Stimulated activated CD4-positive, alpha-beta T cell treated with anti-CD3 and anti-CD28 coated beads, Interleukin-1b, Interleukin-23, amount 100 ng/mL, for 4 hours (primary cell): ENCODE measurements at places on chromosomes 1 and 21.

GRCh38 chr1:48931506-48932192 is 155.0 kb upstream of the BEND5 start:
- DNase-seq: no peak

DNA sequence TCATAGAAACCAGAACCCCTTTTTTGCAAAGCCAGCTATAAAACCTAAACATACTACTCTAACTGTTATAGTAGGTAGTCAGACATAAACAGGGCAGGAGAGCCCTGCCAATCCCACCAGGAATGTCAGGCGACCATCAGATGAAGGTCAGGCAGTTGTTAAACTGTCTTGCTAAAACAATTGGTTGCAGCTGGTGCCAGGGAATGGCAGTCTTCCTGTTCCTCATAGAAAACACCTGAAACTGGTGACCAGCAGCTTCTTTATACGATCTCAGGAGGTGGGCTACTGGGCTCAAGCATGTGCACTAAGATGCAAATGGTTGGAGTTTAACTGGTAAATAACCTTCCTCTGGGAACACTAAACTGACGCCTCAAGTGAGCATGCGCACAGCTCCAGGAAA is 224.1 kb downstream of the COL11A1 start:
- no peak for DNase-seq

DNA sequence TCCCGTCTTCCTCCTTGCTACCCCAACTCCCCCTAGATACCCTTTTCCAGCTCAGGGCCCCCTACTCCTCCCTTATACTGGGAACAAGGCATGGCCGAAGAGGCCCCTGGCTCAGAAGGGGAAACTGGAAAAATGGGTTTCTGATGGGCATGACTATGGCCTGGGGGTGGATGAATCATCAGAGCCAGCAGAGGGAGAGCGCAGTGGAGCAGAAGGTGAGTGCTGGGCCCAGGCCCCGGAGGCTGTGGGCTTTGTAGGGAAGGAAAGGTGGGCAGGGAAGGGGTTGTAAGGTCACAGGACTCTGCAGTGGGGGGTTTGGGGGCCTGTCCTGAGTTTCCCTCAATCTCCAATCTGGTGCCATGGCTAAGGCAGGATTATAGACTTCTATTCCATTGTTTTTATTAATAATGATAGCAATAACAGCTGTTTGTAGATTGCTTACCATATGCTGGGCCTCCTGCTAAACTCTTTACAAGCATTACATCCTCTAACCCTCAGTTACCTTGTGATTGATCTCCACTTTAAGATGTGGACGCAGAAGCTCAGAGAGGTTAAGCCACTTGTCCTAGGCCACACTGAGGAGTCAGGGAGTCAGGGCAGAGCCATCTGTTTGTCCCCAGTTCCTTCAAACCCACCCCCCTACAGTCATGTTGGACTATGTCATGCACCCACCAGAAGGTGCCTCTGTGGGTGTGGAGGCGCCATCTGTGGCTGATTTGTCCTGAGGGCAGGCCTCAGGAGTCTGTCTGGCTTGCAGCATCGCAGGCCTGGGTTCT is 36.2 kb upstream of the ZNF362 start:
- DNase-seq: no peak

DNA sequence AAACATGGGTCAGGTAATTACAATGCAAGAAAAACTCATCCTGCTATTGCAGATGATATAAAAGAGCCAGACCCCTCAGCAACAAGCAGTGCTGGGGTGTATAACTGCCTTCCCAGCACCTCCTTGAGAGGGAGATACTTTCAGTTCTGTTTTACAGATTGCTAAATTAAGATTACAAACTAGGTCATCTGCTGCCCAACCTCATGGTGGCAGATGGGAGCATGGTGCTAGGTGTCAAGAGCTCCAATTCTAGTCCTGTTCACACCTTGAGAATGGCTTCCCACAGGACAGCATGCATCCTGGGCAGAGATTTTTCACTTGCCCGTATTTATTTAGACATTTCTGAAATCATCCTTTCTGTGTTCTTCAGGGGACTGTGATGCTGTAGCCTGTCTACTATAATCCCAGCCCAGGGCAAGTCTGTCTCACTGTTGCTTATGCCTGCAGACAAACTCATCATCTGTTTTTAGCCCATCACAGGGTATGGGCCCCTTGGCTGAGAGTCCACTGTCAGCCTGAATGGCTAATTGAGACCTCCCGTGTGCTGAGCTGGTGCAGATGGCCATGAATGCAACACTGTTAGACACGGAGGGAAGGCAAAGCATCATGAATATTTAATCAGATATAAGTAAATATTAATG is 40.2 kb upstream of the PBX1 start:
- DNase-seq: no peak

DNA sequence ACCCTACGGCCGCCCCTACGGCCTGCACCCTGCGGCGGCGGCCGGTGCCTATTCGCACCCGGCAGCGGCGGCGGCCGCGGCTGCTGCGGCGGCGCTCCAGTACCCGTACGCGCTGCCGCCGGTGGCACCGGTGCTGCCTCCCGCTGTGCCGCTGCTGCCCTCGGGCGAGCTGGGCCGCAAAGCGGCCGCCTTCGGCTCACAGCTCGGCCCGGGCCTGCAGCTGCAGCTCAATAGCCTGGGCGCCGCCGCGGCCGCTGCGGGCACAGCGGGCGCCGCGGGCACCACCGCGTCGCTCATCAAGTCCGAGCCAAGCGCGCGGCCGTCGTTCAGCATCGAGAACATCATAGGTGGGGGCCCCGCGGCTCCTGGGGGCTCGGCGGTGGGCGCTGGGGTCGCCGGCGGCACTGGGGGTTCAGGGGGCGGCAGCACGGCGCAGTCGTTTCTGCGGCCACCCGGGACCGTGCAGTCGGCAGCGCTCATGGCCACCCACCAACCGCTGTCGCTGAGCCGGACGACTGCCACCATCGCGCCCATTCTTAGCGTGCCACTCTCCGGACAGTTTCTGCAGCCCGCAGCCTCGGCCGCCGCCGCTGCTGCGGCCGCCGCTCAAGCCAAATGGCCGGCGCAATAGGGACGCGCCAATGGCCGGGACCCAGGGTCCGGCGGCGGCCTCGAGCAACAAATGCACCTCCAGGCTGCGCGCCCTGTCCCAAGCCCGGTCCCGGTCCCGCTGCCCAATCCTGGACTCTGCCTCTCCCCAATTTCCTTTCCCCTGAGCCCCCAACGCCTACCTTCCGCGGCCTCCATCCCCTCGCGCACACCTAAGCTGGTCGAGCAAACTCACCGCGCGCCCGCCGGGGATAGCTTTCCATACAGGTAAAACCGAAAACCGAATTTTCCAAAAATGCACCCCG is 1.8 kb downstream of the FOXD3 start:
- no peak for DNase-seq

DNA sequence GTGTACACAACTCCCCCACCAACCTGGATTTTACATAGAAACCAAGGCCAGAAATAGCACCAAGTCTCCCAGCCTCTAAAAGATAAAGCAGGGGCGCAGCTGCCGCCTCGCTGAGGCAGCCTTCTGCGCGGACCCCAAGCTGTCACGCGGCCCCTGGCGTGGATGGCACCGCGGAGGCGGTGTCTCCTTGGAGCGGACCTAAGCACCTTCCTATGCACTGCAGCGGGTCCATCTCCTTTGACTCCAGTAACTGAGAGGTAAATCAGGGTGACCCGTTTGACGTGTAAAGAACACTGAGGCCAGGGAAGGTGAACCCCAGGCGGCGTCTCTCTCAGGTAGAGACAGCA is 17.0 kb downstream of the ZNF697 start:
- DNase-seq: no peak

GRCh38 chr1:72932025-72932424 is 649.7 kb upstream of the NEGR1 start:
- DNase-seq: no peak

GRCh38 chr1:111483876-111484275 is 10.1 kb downstream of the C1orf162 start:
- no peak for DNase-seq

- no peak for DNase-seq
These were observed 1.1 kb downstream of the DPYD start for GRCh38 chr1:97919585-97920261.

DNA sequence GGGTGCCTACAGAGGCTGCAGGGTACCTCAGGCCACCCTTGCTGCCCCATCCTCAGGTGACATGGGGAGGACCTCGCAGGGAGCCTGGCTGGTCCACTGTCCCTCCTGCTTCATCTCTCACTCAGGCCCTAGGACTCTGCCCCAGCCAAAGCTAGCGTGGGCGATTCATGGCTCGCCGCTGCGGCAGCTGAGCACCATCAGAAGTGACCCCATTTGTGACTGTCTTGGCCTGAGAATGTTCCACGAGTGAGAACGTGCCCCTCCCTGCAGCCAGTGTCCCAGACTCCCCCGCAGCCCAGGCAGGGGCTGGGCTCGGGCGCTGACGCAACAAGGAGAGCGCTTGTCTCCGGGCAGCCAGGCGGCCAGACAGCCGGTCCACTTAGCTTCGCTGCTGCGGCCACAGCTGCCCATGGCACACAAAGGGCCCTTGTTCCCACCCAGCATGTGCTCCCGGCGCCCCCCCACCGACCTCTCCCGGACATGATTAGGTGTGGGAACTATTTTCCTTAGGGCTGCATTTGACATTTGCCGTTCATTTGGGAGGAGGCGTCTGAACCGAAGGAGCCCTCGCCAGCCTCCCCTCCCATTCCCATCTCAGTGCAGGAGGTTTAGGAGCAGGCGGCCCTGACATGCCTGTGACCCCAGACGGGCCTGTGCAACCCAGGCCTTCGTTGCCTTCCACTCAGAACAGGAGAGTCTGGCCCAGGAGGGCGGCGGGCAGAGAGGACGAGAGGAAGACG is 19.3 kb upstream of the POFUT2 start:
- DNase-seq: no peak

GRCh38 chr1:208065862-208066261 is 154.9 kb upstream of the CD34 start:
- DNase-seq: no peak

- peak; percentile 38 for DNase-seq
These were observed 32.7 kb upstream of the WASF2 start for GRCh38 chr1:27522432-27523336.

- DNase-seq: no peak
These were observed 2.6 kb downstream of the HECTD3 start for GRCh38 chr1:45008516-45008915.

- DNase-seq: no peak
These were observed 35.7 kb upstream of the COL6A1 start for GRCh38 chr21:45945868-45946210.

DNA sequence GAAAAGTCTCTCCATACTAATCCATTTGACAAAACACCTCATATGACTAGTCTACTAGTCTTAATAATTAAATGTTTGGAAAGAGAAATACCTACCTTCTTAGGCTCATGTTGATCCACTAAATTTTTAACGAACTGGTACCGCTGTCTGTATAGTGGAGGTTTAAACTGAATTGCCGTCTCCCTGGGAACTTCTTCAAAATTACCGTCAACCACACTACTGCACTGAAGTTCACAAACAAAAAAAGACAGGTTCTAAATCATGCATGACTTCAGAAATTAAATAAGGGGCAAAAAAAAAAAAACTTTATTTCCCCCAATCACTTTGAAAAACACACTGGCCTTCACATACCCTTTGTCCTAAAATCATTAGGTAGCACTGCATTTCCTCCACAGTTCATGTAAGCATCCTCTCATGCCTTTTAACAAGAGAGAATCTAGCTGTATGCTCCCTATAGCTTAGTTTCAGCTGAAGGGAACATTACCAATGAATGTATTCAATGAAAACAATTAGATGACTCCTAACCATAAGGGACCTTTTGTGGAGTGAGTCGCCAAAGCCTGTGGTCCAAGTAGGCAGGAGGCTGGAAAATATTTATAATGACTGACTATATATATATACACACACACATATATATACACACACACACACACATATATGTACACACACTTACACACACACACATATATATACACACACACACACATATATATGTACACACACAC is 3.4 kb downstream of the HENMT1 start:
- DNase-seq: no peak

DNA sequence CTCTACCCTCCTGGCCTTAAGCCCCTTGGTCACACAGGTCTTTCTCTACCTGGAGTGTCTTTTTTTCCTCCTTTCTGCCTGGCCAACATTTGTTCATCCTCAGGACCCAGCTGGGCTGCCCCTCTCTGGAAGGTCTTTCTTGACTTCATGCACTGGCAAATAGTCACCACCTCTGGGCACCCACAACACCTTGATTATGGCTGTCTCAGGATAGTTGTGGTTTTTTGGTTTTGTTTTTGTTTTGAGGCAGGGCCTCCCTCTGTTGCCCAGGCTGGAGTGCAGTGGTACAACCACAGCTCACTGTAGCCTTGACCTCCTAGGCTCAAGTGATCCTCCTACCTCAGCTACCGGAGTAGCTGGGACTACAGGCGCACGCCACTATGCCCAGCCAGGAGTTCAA is 10.8 kb downstream of the RPS6KA1 start:
- no peak for DNase-seq

DNA sequence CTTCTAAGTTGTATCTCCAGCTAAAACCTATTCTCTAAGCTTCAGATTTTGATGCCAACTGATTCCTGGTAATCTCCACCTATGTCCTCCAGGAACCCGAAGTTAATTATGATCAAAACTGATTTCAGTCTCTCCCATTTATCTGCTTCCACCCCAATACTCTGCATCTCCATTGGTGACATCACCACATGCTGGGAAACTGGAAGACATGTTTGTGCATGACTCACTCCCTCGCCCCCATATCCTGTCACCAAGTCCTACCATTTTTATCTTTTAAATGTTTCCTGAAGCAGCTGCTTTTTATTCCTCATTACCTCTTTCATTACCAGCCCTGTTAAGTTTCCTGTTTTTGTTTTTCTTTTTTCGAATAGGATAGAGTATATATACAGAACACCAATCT is 228.5 kb downstream of the LRRC40 start:
- no peak for DNase-seq

- no peak for DNase-seq
These were observed at the start of gene FHL3 for GRCh38 chr1:38005195-38006007. TSS of gene FHL3 (minus strand) at chr1:38005514. CDS start at chr1:37999412, 6,102 bp downstream.

DNA sequence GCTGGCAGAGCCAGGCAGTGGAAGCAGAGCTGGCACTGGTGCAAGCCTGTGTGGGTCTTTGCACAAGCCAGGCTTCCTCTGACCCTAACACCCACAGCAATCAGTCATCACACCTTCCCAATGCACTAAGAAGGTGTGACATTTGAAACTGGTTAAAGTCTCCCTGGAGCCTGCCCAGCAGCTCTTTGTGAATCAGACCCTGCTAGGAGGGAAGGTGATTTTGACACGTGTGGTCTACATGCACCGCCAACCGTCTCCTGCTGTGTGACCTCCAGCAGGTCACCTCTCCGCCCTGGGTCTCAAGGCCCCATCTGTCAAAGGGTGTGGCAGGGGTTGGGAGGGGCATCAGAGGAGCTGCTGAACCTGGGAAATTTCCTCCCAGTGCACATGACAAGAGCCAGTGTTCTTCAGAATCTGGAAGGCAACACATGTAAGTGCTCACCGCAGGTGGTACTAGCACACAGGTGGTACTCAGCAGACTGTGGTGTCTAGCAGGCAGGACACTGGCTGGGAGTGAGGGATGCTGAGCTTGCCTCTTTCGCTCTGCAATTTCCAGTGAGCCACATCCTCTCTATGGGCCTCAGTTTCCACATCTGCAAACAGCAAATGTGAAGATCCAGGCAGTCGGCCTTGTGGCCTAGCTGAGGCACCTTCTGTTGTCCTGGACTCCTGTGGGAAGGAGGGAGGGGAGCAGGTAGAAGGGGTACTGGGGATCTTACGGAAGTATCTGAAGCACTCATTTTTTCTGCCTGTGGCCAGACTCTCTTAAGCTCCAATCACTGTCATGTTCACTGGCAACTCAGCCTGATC is 123.2 kb downstream of the DMRTB1 start:
- no peak for DNase-seq
